A673 (cell line): ENCODE measurements at places on chromosomes 1 and 21. TPM values are rescaled to one million over a fixed set of nuclear protein-coding genes. Genes with fewer than 3 reads are reported as not detected.

Gene ZSWIM5
- total RNA-seq, result 0.46 and 0.67 TPM in 2 replicates

Gene MAGOH
- 75.1 and 76.3 TPM in 2 replicates for total RNA-seq

Gene MFSD2A
- total RNA-seq, result 6.8 and 7.4 TPM in 2 replicates

Gene TMEM222
- total RNA-seq, result 48.5 and 55.5 TPM in 2 replicates

Gene SHE
- 0.04 TPM in 1 of 2 replicates, not detected in the other for total RNA-seq

Gene GBP5
- total RNA-seq, result 0.09 TPM in 1 of 2 replicates, not detected in the other

DNA sequence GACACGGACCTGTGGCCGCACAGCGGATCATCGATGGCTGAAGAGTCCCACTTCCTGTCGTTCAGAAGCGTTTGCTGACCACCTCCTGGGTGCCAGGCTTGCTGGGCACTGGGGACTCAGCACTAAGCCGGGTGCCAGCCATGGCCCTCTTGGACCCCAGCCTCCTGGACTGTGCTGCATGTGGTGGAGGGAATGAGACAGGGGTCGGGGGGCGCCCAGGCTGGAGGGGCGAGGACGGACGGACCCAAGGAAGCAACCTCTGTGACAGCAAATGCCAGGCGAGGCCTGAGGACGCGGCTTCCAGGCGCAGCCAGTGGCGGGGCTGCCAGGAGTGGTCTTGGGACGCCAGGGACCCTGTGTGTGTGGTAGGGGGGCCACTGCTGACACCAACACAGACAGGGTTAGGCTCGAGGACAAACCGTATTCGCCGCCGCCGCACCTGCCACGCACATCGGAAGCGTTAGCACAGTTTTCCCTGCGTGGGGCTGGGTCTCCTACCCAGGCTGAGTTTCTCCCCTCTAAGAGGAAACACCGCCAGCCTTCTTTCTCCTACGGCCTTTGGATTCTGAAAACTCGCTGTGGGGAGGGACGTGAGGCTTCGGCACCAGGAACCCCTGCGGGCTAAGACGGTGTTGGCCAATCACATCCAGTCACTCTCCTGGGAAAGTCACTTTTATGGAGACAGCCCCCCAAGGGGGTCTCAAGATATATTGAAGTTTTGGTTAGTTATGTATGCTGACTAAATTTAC, 3.1 kb upstream of the MXRA8 start:
- H3K4me1 ChIP-seq, result no peaks in the 10 kb centered on the region
- H3K4me3 ChIP-seq, result no peak overlapping the region
- no peaks in the 10 kb centered on the region for H3K27me3 ChIP-seq
- DNase-seq, result no peak
- no peaks in the 10 kb centered on the region for H3K36me3 ChIP-seq

GRCh38 chr1:56404066-56404465, 175.3 kb downstream of the PLPP3 start:
- H3K27ac ChIP-seq, result no peak overlapping the region
- H3K4me3 ChIP-seq, result no peak overlapping the region
- no peak for DNase-seq
- H3K4me1 ChIP-seq, result no peaks in the 10 kb centered on the region

GRCh38 chr1:38670544-38671122, 188.9 kb downstream of the RRAGC start:
- H3K4me3 ChIP-seq, result no peak overlapping the region
- peaks cover 7% of the 10 kb centered on the region for H3K4me1 ChIP-seq
- H3K27me3 ChIP-seq, result no peaks in the 10 kb centered on the region
- H3K36me3 ChIP-seq, result no peaks in the 10 kb centered on the region
